ENCODE measurements at places on chromosomes 6 and 20.

- DNase-seq = no peak
These were observed 125.3 kb upstream of the AKIRIN2 start for GRCh38 chr6:87827346-87827745.

- no peak for DNase-seq
These were observed 166.6 kb downstream of the ARID1B start for GRCh38 chr6:156943816-156944215.

GRCh38 chr6:55530931-55531330 lies 48.1 kb downstream of the HMGCLL1 start:
- DNase-seq = no peak

DNA sequence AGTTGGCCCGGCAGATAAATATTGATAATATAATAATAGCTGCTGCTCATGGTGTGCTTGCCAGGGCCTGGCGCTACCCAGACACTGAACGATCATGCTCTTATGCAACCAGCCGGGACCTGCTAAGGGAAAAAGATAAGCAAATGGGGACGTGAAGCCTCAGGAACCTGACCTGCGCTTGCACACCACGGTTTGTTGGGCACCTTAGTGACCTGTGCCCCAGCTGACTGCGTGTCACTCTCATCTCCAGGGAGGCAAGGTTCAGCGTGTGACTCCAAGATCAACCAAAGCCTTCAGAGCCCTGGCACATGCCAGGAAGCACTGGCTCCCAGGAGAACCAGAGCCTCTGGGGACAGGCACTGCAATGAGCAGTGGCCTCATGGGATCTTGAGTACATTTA lies 111.1 kb downstream of the AGPAT4 start:
- DNase-seq = no peak
